ENCODE measurements at places on chromosomes 7 and 10.

GRCh38 chr7:133079296-133079695 is 2.6 kb downstream of the CHCHD3 start:
- no peak for DNase-seq

DNA sequence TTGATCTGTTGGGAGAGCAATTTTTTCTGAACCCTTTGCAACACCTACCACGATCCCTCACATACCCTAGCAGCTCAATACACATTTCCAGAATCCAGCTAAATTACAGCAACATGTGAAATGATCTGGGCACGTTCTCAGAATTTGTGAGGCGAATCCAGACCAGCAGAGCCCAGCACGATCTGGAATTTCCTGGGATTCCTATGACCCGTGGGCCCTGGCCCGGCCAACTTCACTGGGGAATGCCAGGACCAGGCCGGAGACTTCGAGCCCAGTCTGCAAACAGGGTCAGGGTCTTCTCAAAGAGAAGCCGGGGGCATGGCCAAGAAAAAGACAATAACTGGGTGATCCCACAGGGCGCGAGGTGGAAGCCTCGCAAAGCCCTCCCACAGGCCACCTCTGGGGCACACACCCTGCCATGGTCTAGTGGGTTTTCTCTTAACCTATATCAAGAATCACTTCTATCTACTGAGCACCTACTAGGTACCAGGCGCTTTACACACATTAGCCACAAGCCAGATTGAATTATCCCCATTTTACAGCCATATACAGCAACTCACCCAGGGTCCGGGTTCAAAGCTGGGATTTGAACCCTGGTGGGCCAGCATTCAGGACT is 33.8 kb downstream of the FAM53B start:
- DNase-seq, result no peak

- no peak for DNase-seq
Observed at GRCh38 chr10:5561704-5562645, 37.2 kb downstream of the CALML3 start.

GRCh38 chr7:25989140-25989705 is 162.8 kb upstream of the NFE2L3 start:
- DNase-seq, result no peak

GRCh38 chr10:47042199-47042473 is 130.9 kb downstream of the PTPN20 start:
- no peak for DNase-seq

DNA sequence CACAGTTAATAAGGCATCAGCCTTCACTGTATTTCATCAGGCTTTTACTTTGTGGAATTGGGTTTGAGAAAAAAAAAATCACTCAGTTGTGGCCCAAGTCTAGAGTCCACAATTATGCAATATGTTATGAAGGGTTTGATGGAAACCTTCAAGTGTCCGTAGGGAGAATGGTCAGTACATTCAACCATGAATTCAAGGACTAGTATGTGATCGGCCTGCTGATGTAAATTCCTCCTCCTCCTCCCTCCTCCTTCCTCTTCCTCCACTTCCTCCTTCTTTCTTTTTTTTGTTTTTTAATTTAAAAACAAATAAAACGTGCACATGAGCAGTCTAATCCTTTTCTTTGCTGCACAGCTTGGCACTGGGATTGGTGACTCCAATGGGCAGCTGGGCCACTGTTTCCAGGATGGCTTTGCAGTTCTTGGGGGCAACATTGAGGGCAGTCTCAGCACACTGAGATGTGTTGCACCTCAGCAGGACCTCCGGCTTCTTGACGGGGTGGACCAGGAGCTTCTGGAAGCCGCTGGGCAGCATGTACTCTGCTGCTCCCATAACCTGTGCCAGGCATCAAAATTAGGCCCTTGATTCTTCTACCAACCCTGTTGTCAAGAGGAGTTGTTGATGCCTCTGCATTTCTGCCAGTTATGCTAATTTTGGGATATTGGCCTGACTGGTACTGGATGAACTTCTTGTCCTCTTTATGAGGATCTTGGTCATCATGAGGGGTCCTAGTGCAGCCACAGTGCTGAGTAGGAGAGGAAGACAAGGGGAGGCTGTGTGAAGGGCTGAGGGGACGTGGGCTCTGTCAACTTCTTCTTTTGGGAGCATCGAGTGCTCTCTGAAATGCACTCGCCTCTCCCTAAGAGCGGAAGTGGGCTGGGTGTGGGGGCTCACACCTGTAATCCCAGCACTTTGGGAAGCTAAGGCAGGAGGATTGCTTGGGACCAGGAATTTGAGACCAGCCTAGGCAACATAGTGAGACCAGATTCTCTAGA is 9.3 kb upstream of the IL2RA start:
- DNase-seq, result no peak

DNA sequence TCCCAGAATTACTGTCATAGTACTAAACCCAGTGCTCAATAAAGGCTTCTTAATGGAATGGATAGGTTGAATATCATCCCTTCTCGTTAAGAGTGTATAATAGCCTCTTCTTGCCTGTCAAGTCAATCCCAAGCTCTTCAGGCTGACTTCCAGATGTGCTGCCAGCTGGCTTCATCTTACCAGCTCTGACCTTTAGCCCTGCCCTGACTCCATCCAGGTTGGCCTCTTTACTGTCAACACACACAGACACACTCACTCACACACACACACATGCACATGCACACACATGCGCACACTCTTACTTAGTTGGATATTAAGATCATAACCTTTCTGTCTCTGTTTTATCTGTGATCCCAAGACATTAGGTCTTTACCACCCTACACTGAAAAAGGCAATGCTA is 49.1 kb downstream of the ASB4 start:
- no peak for DNase-seq

- DNase-seq, result no peak
Observed at GRCh38 chr10:111142092-111142768, 65.4 kb downstream of the ADRA2A start.

GRCh38 chr7:94223375-94224084 is 171.2 kb upstream of the COL1A2 start:
- no peak for DNase-seq

DNA sequence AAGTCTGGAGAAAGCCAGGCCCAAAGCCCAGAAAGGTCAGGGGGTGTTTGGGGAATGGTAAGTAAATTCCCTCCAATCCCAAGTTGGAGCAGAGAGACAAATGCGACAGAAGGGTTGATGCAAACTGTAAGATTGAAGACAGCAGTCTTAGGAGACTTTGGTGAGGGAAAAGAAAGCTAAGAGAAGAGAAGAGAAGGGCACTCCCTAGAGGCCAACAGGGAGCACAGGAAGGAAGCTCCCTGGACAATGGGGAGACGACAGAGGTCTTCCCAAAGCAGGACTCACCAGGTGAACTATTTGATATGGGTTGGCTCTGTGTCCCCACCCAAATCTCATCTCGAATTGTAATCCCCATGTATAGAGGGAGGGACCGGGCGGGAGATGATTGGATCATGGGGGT is 151.5 kb downstream of the KIF20B start:
- DNase-seq, result no peak

DNA sequence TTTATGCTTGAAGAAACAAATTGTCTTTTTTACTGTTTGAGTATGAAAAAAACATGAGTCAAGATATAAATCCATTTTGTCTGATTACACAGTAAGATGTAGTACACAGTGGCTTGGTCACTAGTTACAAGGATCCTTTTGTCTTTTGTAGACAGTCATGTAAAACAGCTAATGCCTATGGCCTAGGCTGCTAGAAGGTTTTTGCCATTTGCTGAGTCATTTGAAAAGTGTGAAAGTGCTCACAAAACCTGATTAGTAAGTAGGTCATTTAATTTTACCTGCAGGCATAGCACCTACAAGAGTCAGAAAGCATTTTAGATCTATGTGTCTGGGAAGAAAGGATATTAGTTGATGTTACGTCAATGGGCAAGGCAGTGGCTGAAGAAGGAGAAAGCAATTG is 819.4 kb downstream of the MAGI2 start:
- DNase-seq, result no peak

DNA sequence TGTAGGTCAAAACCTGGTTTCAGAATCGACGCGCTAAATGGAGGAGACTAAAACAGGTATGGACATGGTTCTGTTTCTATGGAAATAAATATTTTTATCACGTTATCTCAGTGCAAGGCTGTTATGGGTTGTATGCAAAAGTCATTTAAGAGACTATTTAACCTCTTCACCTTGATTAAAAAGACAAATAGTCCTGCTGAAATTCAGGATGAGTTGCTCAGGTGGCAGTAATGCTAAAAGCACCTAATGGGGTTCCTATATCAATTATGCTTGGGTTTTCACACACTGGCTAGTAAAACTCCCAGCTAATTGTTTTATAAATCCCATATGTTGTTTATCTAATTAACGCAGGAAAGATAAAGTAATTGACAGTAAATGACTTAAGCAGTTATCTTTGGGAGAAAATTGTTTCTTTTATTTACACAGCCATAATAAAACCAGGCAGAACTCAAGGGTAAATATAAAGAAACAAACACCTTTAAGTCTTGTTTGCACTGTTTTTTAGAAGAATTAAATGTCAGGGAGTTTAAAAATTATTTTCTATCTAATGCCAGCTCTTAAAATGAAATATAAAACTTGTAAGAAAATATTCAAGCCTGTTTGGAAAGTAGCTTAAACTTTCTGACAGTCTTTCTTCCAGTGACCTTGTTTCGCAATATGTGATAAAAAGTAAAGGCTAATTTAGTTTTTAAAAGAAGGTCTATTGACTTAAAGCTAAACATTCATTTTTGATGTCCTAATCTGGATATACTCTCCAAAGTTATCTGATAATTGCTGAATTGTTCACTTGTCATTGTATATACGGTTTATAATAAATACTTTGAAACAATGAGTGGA is 3.2 kb downstream of the HHEX start:
- DNase-seq, result no peak

DNA sequence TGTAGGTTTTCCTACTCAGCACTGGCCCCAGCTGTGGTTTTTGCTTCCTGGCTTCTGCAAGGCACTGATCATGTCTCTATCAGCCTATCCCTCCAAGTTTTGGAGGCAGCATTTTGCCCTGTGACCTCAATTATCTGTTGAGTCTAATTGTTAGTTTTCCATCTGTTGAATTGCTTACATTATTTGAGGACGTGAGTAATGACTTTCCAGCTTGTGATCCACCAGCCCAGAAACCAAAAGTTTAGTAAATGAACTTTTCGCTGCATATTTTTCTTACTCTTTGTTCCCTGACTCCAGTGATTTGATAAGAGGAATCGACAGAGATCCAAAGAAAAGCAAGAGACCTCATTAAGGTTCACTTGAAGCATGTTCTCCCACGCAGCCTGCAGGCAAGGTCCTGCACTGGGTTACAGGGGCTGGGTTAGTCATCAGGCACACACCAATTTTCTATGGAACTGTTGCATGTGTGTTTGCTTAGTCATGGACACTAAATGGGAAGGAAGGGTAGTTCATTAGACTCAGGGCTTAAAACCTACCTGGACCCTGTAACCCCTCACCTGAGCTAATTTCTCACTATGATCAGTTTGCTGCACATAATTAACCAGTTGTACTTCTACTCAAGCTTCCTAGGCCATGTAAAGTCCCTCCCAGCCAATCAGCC is 57.2 kb downstream of the AKR1E2 start:
- no peak for DNase-seq

DNA sequence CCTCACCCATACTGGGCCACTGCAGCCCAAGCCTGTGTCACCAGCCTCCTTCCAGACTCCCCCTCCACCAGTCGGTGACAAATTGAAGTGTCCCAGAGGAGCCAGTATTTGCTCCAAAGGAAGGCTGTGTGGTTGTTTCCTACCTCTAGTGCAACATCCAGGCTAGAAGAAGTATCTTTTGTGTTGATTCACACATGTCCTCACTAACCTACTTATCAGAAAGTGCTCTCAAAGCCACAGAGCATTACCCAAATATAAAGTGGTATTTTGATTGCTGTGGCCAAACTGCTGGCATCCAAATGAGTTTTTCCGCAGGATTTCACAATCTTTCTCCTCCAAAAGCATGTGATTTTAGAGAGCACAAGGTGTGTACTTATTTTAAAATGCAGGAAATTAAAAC is 134.8 kb downstream of the CUL2 start:
- DNase-seq, result no peak

- no peak for DNase-seq
Observed at GRCh38 chr7:24108906-24109376, 175.0 kb upstream of the NPY start.

GRCh38 chr10:108462005-108462404 is 1297.5 kb upstream of the SORCS1 start:
- no peak for DNase-seq

DNA sequence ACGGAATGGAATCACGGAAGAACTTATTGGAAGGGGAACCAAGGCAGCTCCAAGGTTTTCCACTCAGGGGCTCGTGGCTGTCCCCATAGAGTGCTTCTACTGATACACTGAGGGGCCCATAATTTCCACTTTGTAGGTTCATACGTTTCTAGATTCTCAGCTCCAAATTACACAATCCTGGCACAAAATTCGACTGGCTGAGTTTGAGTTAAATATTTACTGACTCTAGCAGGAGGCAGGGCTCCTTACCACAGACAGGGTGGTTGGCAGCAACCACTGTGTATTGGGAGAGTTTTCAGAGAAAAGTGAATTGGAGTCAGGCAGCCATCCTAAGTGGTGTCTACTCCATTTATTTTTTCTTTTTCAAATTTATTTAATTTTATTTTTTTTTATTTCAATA is 55.4 kb upstream of the SEC61G start:
- no peak for DNase-seq

All from stimulated activated CD8-positive, alpha-beta memory T cell treated with anti-CD3 and anti-CD28 coated beads, Interleukin-4, amount 100 ng/mL, for 4 hours (primary cell).